ENCODE measurements at places on chromosomes 12 and 14. TPM values are rescaled to one million over a fixed set of nuclear protein-coding genes. Genes with fewer than 3 reads are reported as not detected.

The SAMD15 gene
- 0.08 TPM for polyA plus RNA-seq

The HOXC4 gene
- polyA plus RNA-seq = 2.3 TPM

The ACSM4 gene
- polyA plus RNA-seq = not detected

The CRACR2A gene
- 10.1 TPM for polyA plus RNA-seq

The TMEM30B gene
- 0.33 TPM for polyA plus RNA-seq
